Suppressor macrophage (primary cell): ENCODE measurements at places on chromosomes 13 and 19.
A peak's percentile ranks its signal among the peaks of the same experiment; 100 is the strongest.

GRCh38 chr19:12623361-12624031 lies 12.8 kb downstream of the ZNF791 start:
- no peak for DNase-seq

DNA sequence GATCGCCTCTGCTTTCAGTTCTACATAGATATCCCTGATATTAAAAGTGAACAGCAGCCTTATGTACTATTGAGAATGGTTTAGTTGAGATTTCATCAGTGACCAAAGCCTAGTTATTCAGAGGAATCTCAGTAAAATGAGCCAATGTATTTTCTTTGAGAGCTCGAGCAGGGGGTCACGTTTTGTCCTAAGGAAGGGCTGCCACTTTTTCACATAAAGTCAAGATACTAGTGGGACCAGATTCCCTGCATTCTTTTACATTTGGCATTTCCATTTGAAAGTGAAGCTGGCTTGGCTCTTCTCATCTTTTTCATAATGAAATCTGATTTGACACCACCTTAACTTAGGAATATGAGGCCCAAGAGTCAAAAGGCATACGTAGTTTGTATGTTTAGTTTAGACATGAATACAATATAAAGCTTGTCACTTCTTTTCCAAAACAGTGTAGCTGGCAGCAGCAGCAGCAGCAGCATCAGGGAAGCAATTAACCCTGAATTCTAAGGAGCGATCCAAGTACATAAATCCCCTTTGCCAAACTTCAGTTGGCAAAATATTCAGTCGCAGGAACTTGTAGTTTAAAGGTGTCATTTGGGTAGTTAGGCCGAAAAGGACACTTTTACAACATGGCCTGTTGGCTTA lies 1752.2 kb upstream of the PCDH20 start:
- no peak for DNase-seq

GRCh38 chr19:10920288-10920655 lies 8.2 kb downstream of the YIPF2 start:
- no peak for DNase-seq

GRCh38 chr19:18340990-18341868 lies 831 bp downstream of the PGPEP1 start:
- DNase-seq, result peak; percentile 88

- no peak for DNase-seq
These were observed 44.4 kb downstream of the C1QTNF9 start for GRCh38 chr13:24353736-24354135.

DNA sequence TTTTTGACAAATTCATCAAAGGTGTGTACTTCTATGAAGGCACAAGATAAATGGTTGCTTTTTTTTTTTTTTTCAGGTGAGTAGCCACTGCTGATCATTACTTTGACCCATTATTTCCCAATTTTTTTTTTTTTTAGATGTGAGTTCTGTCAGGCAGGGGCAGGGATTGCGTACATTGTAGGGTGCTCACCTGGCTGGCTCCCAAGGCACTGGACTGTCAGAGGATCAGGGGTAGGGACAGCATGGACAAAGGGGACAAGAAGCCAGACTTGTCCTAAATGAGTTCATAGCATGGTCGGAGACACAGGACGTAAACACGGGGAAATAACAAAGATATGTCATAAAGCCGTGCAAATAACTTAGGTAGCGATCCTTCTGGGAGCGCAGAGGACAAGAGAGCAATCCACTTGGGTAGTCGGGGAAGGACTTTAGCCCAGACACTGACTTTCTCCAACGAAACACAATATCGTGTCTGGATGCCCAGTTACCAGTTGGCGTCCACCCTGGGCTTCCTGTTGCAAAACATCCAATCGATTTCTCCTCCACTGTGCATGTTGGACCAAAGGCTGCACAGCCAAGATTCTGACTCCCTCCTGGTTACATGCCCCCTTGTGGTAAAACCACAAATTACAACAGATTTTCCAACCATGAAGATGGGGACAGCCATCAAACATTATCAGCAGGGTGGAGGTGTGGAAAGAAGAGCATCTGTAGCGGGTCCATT lies 27.5 kb upstream of the KATNAL1 start:
- DNase-seq, result peak; percentile 60

DNA sequence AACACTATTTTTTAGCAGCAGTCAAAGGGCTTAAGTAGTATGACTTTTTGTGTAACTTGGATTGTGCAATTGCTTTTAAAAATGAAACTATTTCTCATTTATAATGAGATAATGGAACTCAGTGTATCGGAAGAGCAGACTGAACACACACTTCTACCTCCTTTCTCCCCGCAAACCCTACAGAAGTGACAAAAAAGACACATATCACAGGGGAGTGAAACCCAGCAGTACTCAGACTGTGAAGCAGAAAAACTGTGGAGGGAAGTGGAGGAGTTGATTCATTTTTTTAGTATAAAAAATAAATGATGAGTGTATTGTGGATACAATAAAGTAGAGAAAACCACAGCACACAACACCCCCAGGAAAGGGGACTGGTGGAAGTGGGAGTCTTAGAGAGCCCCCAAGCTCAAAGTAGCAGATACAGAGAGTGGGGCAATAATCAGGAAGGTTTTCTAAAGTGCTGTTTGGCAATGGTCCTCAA lies 9.7 kb downstream of the LPAR6 start:
- DNase-seq, result peak; percentile 76

- no peak for DNase-seq
These were observed 22.5 kb downstream of the DOT1L start for GRCh38 chr19:2186071-2186846.

DNA sequence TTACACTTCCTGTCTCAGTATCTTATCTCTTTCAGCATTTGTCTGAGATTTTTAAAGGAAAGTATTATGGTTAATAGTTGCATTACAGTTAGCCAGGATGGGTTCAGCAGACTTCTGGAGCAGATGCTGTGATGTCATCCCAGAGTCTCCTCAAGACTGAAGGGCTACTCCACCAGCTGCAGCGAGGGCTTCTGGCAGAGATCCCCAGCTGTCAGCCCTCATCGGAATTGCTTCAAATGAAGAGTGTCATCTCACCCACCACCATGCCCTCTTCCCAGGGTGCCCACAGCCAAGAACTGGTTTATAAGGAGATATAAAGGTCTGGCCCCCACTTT lies 84.4 kb downstream of the FAM216B start:
- no peak for DNase-seq

- DNase-seq, result peak; percentile 65
These were observed 214.1 kb downstream of the COL4A1 start for GRCh38 chr13:110092831-110093247.

GRCh38 chr13:31000889-31001288 lies 68.4 kb downstream of the TEX26 start:
- DNase-seq, result no peak

DNA sequence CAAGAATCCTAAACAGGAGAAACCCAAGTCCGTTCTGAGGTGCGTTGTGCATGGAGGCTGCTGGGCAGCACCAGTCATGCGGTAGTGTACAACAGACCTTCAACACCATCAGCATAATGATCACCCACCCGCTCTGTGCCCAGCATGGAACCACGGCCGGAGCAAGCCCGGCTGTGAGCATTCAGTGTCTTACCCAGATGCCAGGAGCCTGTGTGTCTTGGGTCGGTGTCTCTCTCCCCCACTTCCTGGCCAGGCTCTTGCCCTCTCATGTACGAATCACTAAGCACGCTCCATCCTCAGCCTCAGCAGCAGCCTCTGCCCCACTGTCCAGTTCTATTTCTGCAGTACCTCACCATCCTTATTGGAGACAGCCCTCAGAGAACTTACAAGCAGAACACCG lies 231.6 kb upstream of the IRS2 start:
- DNase-seq, result no peak

DNA sequence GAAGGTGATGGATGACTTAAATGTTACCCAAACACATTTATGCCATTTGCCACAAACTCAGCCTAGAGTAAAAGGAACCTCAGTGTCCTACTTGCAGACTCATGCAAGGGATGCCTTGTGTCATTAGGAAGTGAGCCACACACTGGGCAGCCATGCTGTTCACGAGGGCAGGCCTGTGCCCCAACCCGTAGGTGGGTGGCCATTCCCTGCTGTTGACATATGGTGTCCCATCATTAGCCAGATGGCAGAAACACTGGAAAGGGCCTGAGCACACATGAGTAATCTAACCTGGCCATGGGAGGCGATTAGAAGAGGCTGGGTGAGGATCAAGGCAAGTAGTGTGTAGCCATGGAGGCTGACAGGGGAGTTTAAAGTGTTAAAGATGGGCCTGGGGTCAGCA lies 9.7 kb upstream of the LRCH1 start:
- peak; percentile 46 for DNase-seq

DNA sequence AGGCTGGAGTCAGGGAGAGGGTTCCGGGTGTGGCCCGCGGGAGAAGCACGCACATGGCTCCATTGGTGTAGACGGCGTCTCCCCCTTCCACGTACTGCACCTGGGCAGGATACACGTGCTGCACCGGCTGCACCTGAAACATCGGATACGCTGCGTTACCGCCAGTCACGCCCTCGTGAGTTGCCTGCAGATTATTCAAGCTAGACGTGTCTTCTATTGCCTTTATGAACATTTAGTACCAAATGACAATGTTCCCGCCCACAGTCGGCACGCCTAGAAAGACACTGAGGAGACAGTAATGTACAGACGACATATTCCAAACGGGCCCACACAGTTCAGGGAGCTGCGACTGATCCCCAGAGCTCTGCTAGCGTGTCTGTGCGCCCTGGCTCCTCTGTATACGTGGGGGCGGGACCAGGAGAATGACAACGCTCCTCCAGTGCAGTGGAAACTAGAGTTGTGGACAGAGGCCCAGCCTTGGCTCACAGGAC lies 64.1 kb upstream of the RANBP3 start:
- no peak for DNase-seq
